AML-193 (cell line): ENCODE measurements at places on chromosomes 12 and 14.

GRCh38 chr14:37553935-37554550 is 41.0 kb downstream of the FOXA1 start:
- DNase-seq: no peak

DNA sequence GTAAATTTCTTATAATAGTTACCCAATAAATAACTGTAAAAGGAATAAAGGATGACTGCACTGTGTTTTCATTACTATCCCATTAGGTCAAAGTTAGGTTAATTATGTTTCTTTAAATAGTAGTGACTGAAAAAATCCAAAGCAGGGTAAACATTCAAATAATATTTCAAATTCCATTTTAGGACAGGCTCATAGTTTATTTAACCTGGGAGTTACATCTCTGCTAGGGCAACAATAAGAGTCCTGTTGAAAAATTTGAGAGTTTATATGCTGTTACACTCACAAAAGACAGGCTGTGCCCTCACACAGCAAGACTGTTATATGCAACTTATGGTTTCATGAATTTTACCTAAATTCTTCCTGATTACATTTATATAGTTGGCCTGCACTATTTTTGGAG is 8.0 kb downstream of the ERP27 start:
- DNase-seq: no peak

DNA sequence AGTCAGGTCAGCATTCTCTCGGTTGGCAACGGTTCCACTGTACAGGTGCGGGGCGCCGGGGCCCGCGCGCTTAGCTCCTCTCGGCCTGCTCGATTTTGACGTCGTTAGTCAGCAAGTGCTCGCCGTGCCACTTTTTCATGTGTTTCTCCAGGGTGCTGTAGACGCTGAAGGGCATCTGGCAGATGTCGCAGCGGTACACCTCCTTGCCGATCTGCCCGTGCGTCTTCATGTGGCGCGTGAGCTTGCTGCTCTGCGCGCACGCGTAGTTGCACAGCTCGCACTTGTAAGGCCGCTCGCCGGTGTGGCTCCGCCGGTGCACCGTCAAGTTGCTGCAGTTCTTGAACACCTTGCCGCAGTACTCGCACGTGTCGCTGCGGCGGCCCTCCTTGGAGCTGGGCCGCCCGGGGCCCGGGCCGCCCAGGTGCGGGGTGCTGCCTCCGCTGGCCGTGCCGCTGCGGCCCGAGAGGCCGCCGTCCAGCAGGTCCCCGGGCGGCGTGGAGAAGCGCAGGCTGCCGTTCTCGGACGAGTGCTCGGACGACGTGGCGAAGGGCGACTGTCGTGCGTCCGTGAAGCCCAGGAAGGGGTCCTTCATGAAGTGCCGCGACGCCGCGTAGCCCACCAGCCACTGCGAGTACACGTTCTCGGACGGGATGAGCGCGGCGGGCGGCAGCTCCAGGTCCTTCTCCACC is 97.8 kb downstream of the BCL11B start:
- no peak for DNase-seq

DNA sequence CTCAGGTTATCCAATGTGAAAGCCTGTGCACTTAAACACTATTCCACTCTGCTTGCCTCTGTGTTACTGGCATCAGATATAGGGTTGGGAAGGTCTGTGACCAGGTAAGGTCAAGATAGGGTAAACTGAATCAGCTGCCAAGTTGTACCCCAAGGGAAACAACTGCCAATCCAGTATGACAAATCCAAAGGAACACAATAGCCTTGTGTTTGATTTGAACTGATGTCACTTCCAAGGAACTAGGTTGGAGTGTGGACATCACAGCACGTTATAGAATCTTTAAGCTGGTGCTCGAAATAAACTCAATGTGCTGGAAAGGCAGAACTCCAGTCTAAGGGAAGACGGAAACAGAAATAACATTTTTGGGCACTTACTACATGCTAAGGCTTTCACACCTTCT is 223.4 kb upstream of the BTG1 start:
- DNase-seq: no peak

GRCh38 chr12:128662101-128662500 is 161.7 kb downstream of the SLC15A4 start:
- no peak for DNase-seq

DNA sequence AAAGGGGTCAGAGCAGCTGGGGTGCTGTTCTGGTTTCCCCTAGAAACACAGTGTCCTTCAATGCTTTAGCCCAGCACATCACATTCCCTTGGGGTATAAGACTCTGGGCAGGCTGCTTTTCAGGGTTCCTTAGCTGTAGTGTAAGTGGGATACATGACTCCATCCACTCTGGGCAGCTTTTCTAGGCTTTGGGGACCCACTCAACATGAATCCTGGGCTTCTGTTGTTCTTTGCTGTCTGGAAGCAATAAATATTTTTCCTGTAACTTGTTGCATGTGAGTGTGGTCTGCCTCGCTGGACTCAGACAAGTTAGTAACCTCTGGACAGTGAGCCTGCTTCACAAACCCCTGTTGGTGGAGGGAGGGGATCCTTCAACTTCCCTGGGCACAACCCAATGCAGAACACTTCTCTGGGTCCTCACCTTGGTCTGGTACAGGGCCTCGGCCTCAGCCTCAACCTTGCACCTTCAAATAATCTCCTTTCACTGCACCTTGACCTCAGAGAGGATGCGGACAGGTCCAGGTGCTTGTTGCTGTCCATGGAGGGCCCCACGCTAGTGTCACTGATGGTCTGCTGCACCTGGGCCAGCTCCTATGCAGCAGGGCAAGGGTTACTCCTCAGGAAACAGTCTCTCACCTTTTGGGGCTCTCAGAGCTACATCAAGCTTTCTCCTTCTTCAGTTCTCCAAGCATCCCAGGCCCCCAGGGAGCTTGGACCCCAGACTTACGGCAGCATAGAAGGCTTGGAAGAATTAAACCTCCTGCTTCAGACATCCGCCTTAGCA is 13.5 kb upstream of the KRT73 start:
- no peak for DNase-seq

DNA sequence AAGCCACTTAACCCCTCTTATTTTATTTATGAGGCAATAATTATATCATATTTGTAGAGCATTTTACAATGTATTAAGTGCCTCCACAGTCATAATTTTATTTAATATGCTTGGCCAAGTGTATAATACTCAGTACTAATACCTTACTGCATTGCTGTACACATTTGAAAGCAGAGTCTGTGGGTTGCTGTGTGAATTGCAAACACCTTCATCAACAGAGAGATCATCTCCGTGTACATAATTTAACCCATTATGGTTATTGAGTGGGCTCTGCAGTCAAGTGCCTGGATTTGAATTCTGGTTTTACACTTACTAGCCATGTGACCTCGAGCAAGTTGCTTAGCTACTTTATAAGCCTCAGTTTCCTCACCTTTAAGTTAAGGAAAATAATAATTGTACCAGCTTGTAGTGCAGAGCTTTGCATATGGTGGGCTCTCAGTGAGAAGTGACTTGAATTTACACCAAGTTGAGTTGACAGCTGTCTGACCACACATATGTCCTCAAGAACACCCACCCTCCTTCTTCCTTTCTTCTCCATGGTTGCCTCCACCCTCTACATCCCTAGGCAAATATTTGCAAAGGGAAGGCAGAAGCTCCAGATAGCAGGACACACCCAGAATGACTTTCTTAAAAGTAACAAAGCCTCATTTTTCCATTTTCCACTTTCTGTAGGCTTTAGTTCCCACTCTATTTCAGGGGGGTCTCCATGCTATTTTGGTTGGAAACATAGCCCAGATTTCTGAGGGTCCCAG is 12.3 kb downstream of the CRACR2A start:
- DNase-seq: no peak

DNA sequence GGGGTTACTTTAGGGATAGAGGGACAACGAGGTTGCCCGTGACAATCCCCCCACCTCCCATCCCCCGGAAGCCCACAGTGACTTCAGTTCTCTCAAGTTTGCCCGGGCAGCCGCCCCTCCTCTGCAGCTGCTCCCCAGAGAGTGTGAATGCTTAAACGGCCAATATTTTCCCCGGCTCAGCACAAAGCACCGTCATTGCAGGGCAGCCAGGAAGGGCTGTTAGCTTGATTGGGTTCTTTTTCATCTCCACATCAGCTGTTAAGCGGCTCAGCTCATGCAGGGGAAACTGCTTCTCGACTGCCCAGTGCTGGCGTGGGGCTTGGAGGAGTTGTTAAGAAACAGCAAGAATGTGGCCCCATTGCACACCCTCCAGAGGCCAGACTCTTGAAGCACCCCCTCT is 120.5 kb upstream of the NCOR2 start:
- no peak for DNase-seq
